ENCODE measurements at places on chromosomes 7 and 10.
A peak's percentile ranks its signal among the peaks of the same experiment; 100 is the strongest.

- DNase-seq, result no peak
Observed at GRCh38 chr7:137789215-137789882, 57.4 kb downstream of the DGKI start.

- no peak for DNase-seq
Observed at GRCh38 chr10:69797959-69798358, 3.7 kb upstream of the COL13A1 start.

DNA sequence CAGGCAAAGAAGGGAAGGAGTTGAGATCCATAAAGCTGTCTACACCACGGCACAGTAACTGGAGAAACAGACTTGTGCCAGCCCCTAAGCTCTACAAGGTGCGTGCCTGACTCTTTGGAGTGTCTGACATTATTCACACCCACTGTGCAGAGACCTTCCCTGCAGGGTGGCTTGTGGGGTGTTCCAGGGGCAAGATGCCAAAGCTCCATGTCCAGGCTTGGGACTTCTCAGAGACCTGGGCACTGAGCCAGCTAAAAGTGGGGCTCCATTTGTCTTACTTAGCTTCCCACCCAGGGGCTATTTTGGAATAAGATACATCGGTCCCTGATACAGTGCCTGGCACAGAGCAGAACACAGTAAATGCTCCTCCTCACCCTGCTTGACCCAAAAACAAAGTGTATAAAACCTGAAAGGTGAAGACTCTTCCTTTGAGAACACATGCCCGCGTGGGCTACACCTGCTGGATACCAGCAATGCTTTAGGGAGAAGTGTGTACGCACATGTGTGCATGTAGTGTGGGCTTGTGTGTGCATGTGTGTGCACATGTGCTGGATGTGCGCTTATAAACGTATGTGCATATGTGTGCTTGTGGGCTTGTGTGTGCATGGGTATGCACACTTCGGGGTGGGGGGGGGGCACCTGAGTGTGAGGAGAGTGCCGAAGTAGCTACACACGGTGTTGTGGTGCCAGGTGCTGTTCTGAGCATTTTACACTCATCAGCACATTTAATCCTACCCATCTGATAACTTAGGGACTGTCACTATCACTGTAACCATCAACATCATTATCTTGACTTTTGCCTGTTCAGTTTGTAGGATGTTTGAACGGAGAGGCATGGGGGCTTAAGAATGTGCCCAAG is 143.0 kb downstream of the ARHGAP22 start:
- no peak for DNase-seq

DNA sequence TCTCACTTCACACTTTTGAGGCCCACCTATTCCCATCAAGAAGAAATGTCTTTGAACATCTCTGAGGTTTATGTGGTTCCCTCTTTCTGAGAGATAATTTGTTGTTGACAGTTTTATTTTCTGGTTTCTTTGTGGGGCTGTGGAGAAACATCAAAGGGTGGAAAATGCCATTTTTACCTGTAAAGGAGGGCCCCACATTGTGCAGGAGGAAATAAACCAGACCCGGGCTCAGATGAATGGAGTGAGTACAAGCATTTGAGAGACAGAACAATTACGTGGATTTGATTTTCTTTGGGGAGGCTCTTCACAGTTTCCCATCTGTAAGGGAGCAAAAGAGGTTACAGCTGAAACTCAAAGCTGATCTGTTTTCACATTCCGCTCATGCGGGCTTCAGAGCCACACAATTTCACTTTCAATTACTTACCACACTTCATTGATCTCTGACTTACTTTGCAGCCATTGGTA is 29.8 kb downstream of the ITPRIP start:
- DNase-seq, result no peak

- no peak for DNase-seq
Observed at GRCh38 chr7:51471981-51472296, 155.3 kb upstream of the COBL start.

DNA sequence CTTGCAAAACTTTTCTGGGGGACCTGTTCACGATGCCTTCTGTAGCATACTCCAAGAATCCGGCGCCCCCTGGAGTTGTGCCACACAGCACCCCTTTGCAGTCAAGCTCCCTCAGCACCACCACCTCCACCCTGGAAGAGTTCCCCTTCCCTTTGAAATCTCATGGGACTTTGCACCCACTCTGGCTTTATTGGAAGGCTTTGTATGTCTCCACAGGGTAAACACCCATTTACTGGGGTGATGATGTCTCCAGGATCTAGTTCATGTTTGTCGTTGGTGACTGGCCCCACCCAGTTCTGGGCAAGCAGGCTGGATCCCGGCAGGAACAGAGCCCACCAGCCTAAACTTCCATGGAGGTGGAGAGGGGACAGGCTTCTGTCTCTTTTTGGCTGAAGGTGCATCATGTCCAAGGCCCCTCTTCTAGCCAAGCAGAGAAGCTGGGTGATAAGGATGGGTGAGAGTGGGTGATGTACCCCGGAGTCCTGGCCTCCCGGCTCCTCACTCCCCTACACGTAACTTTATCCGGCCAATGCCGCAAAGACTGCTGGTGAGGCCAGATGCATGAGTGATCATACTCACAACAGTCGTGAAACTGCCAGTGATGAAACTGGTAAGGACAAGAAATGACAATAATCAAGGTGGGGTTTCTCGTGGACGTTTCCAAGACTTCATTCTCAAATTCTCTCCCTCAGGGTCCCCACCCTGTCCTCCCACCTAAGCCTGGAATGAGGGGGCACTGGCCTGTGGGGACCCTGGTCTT is 695 bp upstream of the CLDN4 start:
- no peak for DNase-seq

- DNase-seq, result no peak
Observed at GRCh38 chr7:13998866-13999265, 9.4 kb upstream of the ETV1 start.

DNA sequence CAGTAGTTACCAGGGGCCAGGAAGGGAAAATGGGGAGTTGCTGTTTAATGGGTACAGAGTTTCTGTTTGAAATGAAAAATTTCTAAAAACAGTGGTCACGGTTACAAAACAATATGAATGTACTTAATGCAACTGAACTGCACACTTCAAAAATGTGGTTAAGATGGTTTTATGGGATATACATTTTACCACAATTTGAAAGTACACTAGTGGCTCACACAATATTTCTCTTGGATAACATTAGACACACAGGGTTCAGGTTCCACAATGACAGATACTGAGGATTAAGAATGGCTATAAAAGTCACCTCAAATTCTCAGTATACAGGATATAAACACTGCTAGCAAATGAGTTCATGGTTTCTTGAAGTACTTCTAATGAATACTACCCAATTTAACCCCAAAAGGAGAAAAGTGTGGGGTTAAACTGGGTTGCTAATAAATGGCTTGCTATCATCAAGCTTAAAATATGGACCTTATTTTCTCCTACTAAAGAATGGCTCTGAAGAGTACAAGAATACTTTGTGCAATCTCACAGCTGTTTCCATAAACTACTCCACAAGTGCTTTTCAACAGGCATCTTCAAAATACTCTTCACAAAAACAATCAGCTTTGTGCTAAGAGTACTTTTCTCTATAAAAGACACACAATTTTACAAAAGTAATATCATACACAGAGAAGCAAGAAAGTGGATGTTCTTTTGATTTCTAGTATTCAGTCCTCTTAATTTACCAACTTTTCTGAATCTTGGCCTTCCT is 92.9 kb downstream of the SRPK2 start:
- peak; percentile 8 for DNase-seq

DNA sequence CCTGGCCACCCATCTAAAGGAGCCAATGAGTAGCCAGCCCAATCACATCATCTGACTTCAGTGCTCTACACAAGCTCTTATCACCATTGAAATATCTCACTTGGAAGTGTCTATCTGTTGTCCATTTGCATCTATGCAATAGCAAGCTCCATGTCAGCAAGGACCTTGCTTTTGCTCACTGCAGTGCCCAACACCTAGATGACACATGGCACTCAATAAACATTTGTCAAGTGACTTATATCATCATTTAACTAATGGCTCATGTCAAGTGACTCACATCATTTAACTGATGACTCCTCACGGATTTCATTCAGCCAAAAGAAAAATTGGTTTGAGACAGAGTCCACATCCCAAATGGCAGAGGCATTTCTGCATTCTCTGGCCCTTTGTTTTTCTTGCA is 92.9 kb upstream of the ADAM12 start:
- no peak for DNase-seq

- no peak for DNase-seq
Observed at GRCh38 chr7:131605280-131605878, 49.0 kb upstream of the PODXL start.

DNA sequence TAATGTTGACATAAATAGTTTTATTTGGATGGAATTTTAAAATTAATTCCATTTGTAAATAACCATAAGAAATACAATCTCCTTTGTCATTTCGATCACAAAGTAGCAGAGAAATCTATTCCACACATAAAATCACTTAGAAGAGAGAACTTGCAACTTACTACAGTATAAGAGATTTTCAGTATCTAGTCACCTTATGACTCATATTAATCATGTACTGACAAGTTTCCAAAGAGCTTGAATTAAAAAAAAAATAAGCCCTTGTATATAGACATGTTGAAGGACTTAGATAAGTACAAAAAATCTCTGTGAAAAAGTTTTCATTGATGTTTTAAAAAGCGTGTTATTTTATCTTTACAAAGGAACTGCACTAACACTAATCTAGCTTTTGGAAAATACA is 207.1 kb upstream of the ETV1 start:
- DNase-seq, result no peak

DNA sequence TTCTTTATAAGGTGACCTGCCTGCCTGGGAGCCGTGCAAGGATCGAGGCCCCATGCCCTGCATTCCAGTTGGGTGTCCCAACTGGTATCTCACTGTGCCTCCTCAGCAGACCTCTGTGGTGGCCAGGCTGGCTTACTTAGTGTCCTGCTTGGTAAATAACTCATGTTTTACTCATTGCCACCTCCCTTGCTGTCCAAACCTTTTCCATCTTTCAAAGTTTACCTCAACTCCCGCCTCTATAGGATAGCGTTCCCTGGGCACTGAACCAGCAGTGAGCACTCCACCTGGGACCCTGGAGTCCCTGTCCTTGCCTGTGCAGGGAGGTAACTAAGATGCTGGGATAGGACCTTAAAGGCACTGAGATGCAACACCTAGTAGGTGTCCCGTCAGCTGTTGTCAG is 33.6 kb downstream of the SLC18A2 start:
- DNase-seq, result no peak

GRCh38 chr7:7188091-7188490 is 5.7 kb downstream of the C1GALT1 start:
- no peak for DNase-seq

DNA sequence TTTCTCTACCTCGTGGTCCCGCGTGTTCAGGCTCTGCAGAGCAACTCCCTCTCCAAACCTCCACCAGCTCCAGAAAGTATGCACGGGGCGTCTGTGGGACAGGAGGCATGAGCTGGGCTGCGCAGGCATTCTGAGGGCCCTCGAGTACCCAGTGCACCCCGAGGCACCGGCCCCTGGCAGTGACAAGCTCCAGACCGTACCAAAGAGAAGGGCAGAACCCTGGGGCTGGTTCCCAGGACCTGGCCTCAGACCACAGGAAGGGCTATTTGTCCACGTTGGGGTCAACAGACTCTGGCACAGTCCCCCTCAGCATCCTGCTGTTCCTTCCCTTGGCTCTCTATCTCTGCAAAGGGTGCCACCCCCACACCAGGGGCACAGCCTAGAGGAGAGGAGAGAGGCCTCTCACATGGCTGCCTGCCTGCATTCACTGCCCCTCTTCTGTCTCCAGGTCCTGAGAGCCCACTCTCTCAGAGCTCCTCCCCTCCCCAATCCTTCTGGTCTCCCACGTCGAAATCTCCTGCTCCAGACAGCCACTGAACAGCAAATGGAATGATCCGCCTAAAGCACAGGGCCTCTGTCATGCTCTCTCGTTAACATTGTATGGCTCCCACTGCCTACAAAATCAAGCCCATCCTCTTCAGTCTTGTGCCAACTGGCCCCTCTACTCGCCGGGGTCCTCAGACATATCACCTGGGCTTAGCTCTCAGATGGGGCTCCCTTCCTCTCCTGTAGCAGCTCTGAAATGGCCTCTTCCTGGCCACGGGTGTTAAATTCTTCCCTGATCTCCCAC is 96.3 kb downstream of the OAT start:
- no peak for DNase-seq

- DNase-seq, result peak; percentile 52
Observed at GRCh38 chr7:128167042-128167701, 73.9 kb upstream of the LEP start.

DNA sequence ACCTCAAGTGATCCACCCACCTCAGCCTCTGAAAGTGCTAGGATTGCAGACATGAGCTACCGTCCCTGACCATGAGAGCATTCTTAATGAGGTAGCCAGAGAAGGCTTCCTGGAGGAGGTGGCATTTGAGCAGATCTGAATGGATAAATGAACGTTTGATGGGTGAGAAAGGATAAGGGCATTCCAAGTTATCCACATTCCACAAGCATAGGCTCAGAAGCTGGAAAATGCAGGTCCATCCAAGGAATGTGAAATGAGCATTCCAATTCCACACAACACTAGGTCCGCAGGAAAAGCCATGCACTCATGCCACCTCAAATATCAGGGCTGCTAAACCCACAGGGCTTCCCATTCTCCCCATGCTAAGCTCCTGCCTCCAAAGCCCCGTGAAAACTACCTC is 17.0 kb downstream of the TMEM130 start:
- DNase-seq, result no peak

DNA sequence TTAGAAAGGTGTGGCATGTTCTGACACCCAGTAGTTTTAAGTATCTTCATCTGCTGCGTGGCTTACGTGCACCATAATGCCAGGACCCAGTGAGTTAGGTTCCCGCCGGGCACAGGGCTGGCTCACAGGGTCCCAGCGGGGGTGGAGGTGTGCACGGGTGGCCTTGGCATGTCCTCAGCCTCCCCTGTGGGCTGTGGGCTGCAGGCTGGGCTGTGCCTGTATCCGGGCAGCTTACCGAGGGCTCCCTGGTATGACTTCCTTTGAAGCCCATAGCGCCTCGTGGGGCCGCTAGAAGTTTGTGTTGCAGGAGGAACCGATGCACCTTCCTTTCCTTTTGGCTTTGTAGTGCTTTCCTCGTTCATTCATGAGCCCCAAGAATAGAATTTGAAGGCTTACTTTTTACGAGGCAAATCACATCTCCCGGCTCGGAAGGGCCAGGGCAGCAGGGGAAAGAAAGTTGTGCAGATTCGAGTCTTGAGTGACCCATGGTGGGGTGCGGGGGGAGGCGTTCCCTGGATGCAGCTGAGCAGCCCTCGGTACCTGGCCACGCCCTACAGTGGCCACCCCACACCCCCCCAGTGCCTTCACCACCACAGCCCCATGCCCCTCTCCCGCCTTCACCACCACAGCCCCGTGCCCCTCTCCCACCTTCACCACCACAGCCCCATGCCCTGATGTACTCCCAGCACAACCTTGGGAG is 113.2 kb downstream of the WDR37 start:
- no peak for DNase-seq

Measured in KBM-7 (cell line).